ENCODE measurements at places on chromosomes 1 and 21.

GRCh38 chr1:106459418-106459817 lies 597.1 kb upstream of the PRMT6 start:
- no peak for DNase-seq

DNA sequence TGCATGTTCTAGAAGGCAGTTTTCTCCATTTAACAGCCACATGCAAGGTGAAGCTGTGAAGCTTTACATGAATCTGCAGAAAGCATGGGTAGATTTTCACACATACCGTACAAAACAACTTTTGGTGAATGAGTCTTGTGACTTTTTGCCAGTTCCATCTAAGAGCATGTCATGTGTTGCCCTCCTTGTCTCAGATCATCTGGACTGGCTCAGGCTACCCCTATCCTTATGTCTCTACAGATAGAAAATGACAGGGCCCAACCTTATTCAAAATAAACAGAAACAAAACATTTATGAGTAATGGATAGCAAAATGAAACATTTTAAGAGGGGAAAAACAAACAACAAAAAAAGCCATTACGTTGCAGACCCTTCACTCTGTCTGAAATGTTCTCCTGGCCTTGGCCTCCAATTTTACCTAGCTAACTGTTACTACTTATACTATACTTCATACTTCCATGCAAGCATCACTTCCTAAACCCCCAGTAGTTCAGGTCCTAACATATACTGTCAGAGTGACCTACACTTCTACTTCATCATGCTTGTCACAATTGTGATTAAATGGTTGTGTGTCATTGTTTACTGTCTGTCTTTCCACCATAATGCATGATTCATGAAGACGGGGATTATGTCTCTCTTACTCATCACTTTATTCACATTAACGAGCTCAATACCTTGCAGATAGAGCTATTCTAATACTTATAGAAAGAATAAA lies 39.0 kb downstream of the LRRC8C start:
- DNase-seq: no peak

GRCh38 chr1:51203121-51203873 lies 32.8 kb upstream of the RNF11 start:
- DNase-seq: no peak

- DNase-seq: no peak
These were observed 52.3 kb upstream of the RAP1GAP start for GRCh38 chr1:21721295-21721985.

- DNase-seq: peak; percentile 94
These were observed 4.8 kb downstream of the RUNX3 start for GRCh38 chr1:24925082-24925779.

GRCh38 chr1:193411714-193412113 lies 225.3 kb upstream of the B3GALT2 start:
- DNase-seq: no peak

All from T-helper 22 cell (primary cell).